ENCODE measurements at places on chromosomes 3 and 15.

DNA sequence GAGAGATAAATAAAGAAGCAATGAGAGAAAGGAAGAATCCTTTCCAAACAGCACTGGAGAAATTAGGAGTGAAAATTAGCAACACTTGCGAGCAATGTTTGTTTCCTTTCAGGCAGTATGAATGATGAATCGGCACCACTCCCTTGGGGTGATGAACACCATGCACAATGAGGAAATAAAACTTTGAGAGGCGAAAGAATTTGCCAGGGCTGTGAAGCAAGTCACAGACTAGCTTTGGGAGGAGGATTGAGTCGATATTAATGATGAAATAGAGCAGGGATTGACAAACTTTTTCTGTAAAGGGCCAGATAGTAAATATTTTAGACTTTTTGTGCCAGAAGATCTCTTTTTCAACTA is 237.7 kb downstream of the AGBL1 start:
- H3K27me3 ChIP-seq = peaks cover 9% of the 10 kb centered on the region
- no peak for DNase-seq
- peaks cover 11% of the 10 kb centered on the region for H3K4me1 ChIP-seq
- no peak overlapping the region for H3K27ac ChIP-seq
- H3K36me3 ChIP-seq = no peaks in the 10 kb centered on the region
- H3K4me3 ChIP-seq = no peak overlapping the region

DNA sequence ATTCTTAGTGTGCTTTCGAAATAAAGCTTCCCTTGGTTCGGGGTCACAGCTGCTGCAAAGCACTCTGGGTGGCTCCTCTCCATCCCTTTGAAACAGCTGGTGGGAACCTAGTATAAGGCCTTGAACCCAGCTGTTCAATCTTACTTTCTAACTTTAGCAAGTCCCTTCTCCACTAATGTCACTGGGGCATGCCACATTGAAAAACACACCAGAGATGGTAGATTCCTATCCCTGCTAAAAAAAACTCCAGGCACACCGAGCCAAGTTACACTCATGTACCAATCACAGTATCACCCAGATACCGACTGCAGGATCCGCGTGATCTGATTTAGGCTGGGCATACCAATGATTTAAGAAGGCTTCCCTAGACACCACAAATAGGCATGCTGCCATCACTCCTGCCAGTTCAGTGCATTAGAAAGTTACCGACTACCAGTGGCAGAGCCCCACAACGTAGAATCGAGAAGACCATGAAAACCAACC is 65.0 kb downstream of the WWTR1 start:
- no peak overlapping the region for H3K27ac ChIP-seq
- peaks cover 31% of the 10 kb centered on the region for H3K27me3 ChIP-seq
- H3K4me3 ChIP-seq = no peak overlapping the region
- H3K36me3 ChIP-seq = no peaks in the 10 kb centered on the region
- peaks cover 1% of the 10 kb centered on the region for H3K4me1 ChIP-seq

DNA sequence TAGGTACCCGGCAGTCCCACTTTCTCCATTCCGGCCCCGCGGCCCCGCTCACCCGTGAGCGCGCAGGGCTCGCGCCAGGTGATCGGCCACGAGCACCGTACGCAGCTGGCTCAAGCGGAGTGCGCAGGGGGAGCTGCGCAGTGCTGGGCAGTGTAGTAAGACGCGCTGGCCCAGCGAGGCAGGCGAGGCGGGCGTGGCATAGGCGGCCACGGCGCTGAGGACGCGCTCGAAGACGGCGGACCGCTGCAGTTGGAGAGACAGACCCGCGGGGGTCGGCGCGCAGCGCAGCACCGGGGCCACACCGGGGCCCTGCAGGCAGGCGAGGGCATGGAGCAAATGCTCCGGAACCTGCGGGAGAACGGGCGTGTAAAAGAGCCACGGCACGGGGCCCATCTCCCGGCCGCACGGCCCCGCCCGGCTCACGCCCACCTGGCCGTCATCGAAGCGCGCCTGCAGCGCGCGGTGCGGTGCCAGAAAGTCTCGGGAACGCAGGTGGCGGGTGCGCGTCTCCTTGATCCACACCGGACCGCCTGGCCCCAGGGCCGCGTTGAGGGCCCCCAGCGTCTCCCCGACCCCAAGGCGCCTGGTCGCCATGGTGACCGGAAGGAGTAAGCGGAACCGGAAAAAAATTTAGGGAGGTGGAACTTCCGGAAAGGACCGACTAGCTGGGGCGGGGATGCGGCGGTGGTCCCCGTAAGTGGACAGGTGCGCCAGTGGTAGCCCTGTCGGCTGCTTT is at the start of gene DALRD3:
DALRD3 (minus strand) TSS at position 610 of the 736 bp plus-strand sequence; CDS start at position 594, 16 bp downstream.
- H3K4me3 ChIP-seq = peak within 1 kb of the TSS; percentile 95
- H3K27ac ChIP-seq = peak within 1 kb of the TSS; percentile 83
- peak; percentile 68 for DNase-seq

DNA sequence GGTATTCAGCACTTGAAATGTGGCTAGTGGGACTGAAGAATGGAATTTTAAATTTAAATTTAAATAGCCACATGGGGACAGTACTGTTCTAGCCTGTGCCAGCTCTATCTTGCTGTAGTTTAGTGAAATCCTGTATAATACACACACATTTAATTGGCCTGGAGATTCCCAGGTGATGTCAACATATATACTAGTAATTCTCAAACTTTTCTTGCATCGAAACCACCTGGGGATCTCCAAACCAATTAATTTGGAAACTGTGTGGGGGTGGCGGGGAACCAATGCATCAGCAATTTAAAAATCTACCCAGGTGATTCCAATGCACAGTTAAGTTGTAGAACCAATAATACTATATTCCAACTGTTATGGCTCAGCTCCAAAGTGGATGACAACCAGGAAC is 228.9 kb upstream of the MRPL3 start:
- no peak overlapping the region for H3K4me3 ChIP-seq
- DNase-seq = no peak
- peaks cover 8% of the 10 kb centered on the region for H3K4me1 ChIP-seq
- H3K27me3 ChIP-seq = peaks cover 2% of the 10 kb centered on the region
- no peak overlapping the region for H3K27ac ChIP-seq

GRCh38 chr3:17399586-17399985 is 342.8 kb downstream of the TBC1D5 start:
- H3K36me3 ChIP-seq = peaks cover 4% of the 10 kb centered on the region
- no peak overlapping the region for H3K27ac ChIP-seq
- DNase-seq = no peak

DNA sequence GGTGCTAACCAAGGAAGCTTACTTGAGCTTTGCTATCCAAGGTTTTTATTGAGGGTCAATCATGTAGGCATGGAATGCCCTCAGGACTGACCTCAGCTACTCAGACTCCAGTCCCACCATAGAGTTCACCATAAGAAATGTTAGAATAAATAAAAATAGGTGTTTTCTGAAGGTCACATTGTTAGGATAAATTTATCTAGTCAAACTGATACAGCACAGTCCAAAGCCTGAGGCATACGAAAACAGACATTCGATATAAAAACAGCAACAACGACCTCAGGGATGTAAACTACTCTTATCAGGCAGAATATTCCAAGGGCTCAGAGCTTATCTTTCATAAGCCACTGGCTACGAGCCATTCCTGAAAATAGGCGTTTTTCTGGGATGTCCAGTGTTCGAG is 690.6 kb downstream of the MCTP2 start:
- H3K36me3 ChIP-seq = no peaks in the 10 kb centered on the region
- no peaks in the 10 kb centered on the region for H3K4me1 ChIP-seq
- H3K27ac ChIP-seq = no peak overlapping the region
- no peak overlapping the region for H3K4me3 ChIP-seq
- no peak for DNase-seq

DNA sequence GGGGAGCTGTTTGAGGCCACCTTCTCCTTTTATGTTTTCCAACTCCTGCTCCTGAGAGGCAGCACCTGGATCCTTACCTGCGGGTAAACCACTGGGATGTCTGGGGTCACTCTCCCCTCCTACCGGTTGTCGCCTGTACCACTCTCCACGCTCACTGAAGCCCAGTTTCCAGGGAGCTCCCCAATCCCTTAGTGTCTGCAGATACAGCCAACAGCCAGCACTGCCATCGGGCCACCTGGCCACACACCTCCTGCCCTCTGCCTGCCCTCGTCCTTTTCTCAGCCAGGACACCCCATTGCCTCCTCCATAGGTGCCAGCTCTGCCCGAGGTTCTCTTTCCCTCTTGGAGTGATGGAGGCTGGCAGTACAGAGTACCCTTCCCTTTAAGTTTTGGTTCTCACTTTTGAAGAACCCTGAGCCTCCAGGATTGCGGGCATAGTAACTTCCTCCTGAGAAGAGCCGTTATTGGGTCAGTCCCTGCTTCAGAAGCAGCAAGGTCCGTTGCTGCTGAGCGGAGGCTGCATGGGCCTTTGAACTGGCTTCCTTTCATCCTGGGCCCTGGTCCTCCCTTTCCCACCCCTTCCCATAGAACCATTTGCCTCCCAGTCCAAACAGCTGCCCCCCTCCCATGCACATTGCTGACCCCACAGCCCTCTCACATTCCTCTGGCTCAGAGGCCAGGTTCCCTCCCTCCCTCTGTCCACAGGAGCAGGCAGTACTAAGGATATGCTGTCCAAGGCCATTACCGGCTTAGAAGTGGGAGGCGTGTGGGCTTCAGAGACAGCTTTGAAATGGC is 30.9 kb downstream of the ARNT2 start:
- no peak for DNase-seq
- H3K4me1 ChIP-seq = no peaks in the 10 kb centered on the region
- H3K36me3 ChIP-seq = no peaks in the 10 kb centered on the region
- H3K27ac ChIP-seq = no peak overlapping the region
- H3K27me3 ChIP-seq = peaks cover 4% of the 10 kb centered on the region
